ENCODE measurements at places on chromosomes 12 and 14.
A peak's percentile ranks its signal among the peaks of the same experiment; 100 is the strongest.

- DNase-seq, result no peak
Observed at GRCh38 chr12:72432037-72432604, 160.0 kb downstream of the TRHDE start.

DNA sequence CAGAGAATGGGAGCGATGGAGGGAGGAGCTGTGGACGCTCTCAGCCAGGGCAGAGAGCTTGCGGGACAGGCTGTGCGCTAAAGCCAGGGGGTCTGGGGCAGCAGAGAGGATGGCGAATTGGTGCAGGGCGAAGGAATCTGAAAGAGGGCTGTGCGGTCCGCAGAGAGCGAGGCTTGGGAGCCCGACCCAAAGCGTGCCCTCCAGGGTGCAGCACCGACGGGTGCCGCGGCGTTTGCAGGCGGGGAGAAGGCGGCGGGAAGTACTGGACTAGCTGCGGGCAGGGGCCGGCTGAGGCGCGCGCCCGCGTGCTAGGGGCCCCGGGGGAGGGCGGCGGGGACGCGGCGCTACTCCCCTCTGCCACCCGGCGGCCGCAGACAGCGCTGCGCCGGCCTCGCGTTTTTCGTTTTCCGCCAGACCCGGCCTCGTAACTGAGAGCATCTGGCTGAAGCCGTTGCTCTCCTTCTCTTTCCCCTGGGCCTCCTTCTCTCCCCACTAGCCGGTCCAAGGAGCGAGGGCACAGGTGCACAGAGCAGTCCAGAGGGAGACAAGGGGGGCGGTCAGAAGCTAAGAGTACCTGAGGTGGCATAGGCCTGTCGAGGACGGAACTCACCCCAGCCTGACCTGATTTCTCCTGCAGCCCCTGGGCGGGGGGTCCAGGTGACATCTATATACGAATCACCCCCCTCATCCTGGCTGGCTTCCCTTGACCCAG lies 24.9 kb downstream of the SLC6A12 start:
- DNase-seq, result peak; percentile 59

- DNase-seq, result no peak
Observed at GRCh38 chr12:42017051-42017450, 127.6 kb downstream of the GXYLT1 start.

GRCh38 chr14:33959692-33960151 lies 8.8 kb upstream of the EGLN3 start:
- DNase-seq, result no peak

DNA sequence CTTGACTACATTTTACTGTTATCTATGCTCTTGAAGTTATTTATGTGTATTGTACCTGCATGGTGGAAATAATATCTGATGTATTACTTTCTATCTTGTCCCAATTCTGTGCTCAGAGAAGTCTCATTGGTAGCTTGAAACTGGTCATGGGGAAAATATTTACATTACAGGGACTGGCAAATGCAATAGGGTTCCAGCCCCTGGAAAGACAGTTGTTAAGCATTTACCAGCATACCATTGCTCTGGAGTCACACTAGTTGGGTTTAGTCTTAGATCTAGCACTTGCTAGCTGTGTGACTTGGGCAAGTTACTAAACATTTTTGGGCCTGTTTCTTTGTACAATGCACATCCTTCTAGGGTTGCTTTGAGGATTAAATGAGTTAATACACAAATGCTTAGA lies 86.3 kb upstream of the NRXN3 start:
- DNase-seq, result no peak

GRCh38 chr12:94225506-94225905 lies 77.1 kb downstream of the PLXNC1 start:
- no peak for DNase-seq

DNA sequence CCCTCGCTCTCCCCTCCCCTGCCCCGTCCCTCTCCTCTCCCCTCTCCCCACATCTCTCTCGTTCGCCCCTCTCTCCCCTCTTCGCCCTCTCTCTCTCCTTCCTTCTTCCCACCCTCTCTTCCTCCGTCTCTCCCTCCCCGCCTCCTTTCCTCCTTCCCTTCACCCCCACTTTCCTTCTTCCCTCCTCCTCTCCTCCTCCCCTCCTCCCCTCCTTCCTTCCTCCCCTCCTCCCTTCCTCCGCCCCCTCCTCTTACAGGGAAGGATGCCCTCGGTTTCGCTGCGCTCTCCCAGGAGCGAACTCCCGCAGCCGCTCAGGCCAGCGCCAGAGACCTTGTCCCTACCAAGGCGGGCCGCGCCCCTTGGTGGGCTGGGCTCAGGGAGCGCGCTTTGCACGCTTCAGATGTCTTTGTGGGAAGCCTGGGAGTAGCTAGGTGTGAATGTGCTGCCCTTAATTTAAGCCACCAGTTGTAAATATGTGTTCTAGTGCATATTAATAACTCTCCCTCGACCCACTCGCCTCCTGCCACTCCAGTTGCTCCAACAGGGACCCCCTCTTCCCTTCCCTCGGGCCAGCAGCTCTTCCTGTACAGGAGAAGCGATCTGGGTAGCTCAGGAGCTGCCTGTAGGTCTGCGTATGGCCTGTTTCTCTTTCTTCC lies 13.3 kb upstream of the MAP3K9 start:
- DNase-seq, result peak; percentile 33

- peak; percentile 94 for DNase-seq
Observed at GRCh38 chr12:121748571-121749265, 36.2 kb downstream of the TMEM120B start.

- peak; percentile 64 for DNase-seq
Observed at GRCh38 chr12:69687390-69687789, 11.7 kb downstream of the BEST3 start.

DNA sequence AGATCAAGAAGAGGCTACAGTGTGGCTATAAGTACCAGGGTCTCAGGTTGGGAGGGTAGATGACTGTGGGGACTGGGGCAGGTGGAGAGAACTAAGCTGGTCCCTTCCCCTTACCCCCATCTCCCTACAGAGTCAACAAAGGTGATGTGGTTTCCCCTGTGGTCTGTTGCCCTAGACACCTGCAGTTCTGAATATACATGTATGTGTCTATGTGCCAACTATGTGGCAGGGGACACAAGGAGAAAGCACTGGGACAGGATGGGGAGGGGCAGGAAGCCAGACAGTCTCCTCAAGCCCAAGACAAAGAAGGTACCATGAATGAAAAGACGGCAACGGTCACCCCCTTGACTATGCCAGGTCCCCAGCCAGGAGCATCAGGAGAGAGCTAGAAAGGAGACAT lies 4.5 kb upstream of the HDAC7 start:
- DNase-seq, result no peak

- DNase-seq, result no peak
Observed at GRCh38 chr12:64992641-64993040, 128.5 kb downstream of the WIF1 start.

DNA sequence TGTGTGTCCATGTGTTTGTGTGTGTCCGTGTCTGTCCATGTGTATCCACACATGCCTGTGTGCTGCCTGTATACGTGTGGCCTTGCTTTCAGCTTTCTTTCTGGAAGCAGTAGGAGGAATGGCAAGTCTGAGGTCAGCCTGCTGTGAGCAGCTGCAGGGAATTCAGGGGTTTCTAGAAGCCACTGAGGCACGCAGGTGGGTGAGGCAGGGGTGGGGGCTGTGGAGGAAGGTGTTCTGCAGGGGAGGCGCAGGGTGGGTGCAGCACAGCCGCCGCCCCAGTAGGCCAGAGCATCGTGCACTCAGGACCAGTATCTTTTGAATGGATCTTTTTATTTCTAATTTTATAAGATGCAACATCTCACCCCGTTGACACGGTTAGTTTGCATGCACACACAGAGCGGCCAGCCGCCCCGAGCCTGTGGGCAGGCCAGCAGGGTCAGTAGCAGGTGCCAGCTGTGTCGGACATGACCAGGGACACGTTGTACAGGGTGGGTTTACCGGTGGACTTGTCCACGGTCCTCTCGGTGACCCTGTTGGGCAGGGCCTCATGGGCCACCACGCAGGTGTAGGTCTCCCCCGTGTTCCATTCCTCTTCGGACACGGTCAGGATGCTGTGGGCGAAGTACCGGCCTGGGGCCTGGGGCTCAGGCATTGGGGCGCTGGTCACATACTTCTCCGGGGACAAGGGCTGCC lies 327.7 kb downstream of the TMEM121 start:
- no peak for DNase-seq

DNA sequence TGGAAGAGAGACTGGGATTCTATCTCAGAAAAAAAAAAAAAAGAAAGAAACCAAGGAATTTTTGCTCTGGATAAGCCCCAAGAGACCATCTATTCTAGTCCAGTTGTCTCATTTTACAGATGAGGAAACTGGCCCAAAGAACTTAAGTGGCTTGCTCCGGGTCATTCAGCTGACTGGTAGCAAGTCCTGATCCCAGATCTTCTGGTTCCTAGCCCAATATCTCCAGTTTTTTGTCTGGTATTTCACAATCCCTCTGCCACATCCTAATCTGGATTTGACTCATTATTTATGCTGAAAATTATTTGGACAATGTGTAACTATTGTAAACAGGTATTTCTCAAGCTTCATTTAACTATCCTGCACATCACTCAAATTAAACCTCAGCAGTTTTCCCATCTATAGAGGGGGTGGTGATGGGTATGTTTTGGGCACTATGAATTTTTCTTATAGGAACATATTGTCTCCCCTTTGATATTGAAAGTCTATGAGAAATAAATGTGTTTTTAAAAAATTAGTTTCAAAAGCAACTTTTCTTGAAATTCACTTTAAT lies 43.4 kb downstream of the PPP2R5E start:
- peak; percentile 61 for DNase-seq

DNA sequence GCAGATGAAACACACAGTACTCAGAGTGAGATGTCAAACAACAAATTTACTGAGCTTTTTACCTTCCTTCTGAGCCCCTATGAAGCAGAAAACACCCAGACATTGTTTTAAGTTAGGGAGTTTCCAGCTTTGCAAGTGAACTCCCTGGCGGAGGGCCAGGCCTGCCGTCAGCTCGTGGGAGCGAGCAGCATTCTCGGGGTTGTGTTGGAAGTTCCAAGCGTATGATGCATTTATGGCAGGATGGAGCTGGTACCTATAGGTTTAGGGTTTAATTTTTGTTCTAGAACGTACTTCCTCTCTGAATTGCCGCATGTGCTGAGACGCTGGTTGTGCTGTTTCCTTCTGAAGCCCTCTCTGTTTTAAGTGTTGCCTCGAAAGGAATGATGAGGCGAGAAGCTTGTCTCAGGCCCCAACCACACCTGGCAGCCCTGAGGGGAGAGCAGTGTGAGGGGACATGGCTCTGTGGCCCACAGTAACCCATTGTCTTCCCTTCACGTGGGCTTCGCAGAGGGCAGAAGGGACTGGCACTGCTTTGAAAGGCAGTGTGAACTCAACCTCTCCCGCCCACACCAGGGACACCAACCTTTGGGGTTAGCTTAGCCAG lies 76.6 kb downstream of the SSPN start:
- peak; percentile 99 for DNase-seq

- DNase-seq, result peak; percentile 21
Observed at GRCh38 chr12:9906873-9907272, 25.3 kb downstream of the CLEC2A start.

DNA sequence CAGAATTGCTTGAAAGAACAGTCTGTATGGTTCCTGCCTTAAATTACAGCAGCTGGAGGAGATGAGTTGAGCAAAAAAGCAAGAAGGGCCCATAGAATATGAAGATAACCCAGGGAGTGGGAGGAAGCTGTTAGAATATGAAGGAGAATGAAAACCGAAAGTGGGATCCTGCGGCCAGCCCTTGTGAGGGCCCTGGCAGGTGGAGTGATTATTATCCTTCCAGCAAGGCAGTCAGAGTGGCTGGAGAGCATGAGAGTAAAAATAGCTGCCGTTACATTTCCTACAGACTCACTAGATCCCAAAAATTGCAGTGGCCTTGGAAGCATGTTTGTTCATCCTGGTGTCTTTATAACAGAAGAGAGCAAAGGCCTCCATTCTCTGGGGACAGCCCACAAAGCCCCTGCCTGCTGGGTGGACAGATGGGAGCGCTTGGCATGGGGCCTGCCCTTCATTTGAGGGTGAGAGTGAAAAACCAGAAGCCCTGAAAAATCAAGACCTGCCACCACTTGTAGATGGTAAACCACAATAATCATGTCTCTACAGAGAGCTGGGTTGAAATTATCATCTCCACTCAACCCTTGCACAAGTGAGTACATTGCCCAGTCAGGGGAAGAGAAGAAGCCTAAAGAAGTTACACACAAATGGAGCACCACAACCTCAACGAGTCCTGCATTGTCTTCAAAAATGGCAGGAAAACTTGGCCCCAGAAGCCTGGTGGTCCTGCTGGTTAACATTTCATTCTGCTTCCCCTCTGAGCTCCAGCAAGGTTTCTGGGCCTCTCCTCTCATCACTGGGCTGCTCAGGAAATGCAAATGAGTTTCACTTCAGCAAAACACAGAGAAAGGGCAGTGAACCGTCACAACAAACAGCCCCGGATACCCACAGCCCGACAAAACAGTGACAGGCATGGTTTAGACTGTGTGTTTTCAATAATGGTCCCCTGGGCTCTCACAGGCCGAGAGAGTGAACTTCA lies 20.5 kb downstream of the ZDHHC22 start:
- no peak for DNase-seq

- no peak for DNase-seq
Observed at GRCh38 chr12:46360908-46361666, 11.5 kb downstream of the SLC38A2 start.

DNA sequence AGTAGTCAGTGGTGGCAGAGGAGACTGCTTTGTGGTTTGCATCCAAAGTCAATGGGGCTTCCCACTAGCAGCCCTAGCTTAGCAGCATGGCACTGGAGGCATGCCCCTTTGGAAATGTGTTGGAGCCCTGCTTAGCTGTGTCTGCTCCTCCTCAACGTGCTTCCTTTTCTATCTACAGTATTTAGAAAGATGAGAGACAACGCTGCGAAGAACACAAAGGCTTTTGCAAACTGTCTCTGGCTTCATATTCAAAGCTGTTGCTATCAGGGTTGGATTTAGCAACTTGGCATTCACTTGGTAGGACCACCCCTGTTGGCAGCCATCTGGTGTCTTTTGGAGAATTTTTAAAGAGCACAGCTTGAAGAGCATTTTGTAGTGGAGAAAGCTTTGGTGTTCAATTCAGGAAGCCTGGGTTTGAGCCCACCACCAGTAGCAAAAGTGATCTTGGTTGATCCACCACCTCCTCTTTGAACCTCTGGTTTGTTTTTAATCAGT lies 82.1 kb upstream of the CCDC196 start:
- DNase-seq, result no peak

DNA sequence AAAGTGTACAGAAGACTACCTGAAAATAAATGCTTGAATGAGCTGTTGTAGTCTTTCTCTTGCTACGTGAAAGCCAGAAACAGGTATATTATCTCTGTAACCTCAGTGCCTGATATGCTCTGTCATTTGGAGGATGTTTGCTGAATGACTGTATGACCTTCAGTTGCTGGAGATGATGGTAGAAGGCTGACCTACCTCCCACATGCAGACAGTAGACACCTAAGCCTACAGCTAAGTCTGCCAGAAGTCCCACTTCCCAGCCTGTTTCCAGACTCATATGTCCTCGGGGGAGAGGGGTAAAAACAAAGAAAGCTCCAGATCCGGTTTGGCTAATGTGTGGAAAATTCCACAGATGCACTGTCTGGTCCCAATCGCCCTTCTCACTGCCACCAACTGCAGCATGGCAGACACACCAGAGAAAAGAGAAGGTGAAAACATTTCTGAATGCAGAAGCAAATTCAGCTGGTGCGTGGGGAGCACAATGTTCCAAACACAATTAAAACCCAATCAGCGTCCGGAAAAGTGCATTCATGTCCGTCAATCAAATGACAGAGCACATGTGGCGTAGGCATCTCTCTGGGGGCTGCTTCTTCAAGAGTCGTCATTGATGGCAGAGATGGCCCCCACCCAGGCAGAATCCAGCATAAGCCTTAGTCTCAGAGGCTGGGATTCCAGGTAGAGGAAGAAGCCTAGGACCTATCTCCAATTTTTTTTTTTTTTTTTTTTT lies 76.3 kb upstream of the TBX3 start:
- DNase-seq, result peak; percentile 18

- DNase-seq, result no peak
Observed at GRCh38 chr12:70529647-70530046, 107.6 kb downstream of the PTPRB start.

GRCh38 chr14:94517641-94518257 lies 8.5 kb upstream of the SERPINA12 start:
- no peak for DNase-seq
